ENCODE measurements at places on chromosomes 6 and 20.

GRCh38 chr6:14108571-14109410 lies 8.8 kb upstream of the CD83 start:
- no peak overlapping the region for H3K4me3 ChIP-seq
- no peak for DNase-seq
- no peaks in the 10 kb centered on the region for H3K36me3 ChIP-seq
- H3K27me3 ChIP-seq, result peaks cover 9% of the 10 kb centered on the region
- peaks cover 9% of the 10 kb centered on the region for H3K4me1 ChIP-seq

DNA sequence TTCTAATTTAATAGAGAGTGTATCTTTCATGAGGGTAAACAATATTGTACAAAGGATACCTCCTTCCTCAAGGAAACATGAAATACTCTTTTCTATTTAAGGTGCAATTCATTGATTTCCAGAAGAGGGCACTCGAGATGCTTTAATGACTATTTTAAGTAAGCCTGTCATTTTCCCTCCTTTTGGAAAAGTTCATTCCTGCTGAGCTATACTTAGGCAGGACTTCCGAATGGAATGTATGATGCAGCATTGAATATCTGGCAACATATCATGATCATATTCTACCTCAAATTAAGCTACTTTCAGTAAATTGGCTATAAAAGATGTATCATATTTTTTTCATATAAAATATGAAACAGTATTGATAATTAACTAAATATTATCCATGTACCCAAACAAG lies 5.0 kb downstream of the DST start:
- no peak overlapping the region for H3K27ac ChIP-seq
- H3K27me3 ChIP-seq, result no peaks in the 10 kb centered on the region
- no peaks in the 10 kb centered on the region for H3K4me1 ChIP-seq
- DNase-seq, result no peak
- H3K4me3 ChIP-seq, result no peak overlapping the region
- no peaks in the 10 kb centered on the region for H3K36me3 ChIP-seq

GRCh38 chr6:15948930-15949900 lies 179.7 kb upstream of the MYLIP start:
- no peaks in the 10 kb centered on the region for H3K36me3 ChIP-seq
- no peaks in the 10 kb centered on the region for H3K27me3 ChIP-seq
- H3K27ac ChIP-seq, result no peak overlapping the region

DNA sequence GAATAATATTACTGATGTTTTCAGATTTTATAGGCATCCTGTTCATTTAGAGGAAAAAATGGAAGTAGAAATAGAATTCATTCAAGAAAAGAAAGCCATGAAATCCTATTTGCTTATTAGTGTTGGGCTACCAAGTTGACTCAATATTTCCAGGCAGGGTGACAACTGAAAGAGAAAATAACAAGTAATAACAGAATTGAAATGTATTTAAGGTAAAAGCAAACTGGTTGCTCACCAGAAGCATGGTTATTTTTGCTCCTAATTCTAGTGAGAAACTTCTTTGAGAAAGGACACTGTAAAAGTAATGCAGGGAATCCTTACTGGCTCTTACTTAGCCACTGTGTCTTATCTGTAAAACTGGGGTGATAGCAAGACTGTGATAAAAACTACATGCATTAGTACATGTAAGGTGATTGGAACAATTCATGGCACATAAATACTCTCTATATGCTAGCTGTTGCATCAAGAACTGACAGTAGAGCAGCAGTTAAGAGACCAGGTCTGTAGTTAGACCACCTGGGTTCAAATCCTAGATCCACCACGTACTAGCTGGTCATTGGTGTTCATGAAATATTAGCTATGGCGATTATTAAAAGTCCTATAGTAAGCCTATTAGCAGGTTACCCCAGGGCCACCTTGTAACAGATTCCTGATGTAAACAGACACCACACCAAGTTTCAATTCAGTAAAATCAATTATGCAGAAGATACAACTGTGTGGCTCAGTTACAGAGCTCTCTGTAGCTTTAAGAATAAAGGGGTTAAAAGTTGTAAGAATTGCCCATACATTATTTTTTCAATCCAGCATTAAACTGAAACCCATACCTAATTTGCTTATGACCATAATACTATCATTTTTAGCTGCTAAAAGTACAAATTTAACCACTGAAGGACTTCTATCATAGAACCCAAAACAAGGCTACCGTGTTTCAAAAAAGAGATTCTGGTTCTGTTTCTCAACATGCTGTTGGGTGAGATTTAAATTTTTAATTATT lies 159.2 kb upstream of the COL21A1 start:
- H3K36me3 ChIP-seq, result no peaks in the 10 kb centered on the region
- no peak overlapping the region for H3K4me3 ChIP-seq
- H3K27ac ChIP-seq, result no peak overlapping the region
- H3K4me1 ChIP-seq, result no peaks in the 10 kb centered on the region
- DNase-seq, result no peak
- H3K27me3 ChIP-seq, result no peaks in the 10 kb centered on the region

GRCh38 chr6:163897030-163897429 lies 482.5 kb downstream of the QKI start:
- DNase-seq, result no peak
- H3K27ac ChIP-seq, result no peak overlapping the region
- H3K36me3 ChIP-seq, result no peaks in the 10 kb centered on the region
- H3K27me3 ChIP-seq, result no peaks in the 10 kb centered on the region
- H3K4me1 ChIP-seq, result no peaks in the 10 kb centered on the region

GRCh38 chr20:3128275-3128984 lies 31.2 kb downstream of the FASTKD5 start:
- H3K4me1 ChIP-seq, result peaks cover 2% of the 10 kb centered on the region
- no peak overlapping the region for H3K4me3 ChIP-seq
- no peaks in the 10 kb centered on the region for H3K27me3 ChIP-seq
- H3K27ac ChIP-seq, result no peak overlapping the region
- no peaks in the 10 kb centered on the region for H3K36me3 ChIP-seq

DNA sequence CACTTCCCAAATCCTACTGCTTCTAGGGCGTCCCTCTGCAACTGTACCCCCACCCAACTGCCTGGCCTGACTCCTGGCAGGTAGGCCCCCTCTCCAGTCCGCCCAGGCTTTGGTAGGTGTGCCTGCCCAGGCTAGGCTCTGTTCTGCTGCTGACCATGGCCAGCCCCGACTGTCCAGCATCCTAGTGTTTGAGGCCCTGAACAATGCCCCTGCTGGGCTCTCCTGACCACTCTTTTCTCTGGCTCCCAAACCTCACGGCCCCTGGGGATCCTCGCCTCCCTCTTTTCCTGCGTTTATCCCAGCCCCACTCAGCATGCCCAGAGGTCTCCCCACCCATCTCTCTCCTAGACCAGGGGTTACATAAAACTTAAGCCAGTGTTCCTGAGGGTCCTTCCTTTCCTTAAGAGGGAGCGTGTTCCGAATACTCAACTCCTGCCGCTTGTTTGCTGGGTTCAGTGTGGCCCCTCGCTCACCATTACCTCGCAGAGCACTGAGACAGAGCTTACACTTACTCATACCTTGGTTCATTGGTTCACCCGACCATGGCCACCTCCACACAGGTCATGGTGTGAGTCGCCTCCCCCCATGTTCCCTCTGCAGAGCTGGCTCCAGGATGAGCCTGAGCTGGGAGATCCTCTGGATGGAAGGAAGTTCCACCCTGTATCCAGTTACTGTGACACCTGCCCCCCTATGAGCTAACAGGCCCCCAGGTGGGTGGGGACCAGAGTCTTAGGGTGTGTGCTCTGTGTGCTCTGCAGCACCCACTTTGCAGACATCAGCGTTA lies 21.0 kb upstream of the MYT1 start:
- H3K27me3 ChIP-seq, result no peaks in the 10 kb centered on the region
- no peaks in the 10 kb centered on the region for H3K36me3 ChIP-seq
- DNase-seq, result no peak
- H3K4me1 ChIP-seq, result no peaks in the 10 kb centered on the region

DNA sequence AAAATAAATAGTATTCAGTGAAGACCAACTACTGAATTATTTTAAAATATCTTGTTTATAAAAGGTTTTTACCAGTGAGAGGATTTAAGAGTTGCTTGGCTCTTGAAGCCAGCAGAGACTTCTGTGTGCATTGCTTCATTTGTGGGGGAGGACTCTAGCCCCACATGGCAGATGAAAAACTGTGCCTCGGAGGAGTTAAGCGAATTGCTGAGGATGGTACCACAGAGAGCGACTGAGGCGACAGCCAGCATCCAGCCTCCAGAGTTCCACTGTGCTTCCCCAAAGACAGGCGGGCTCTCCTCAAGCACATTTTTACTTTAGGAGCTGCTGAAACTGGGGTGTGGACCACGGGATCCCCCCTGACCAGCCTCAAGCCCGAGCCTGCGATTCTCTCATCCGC lies 80.7 kb downstream of the THBS2 start:
- no peaks in the 10 kb centered on the region for H3K27me3 ChIP-seq
- H3K4me1 ChIP-seq, result no peaks in the 10 kb centered on the region
- H3K36me3 ChIP-seq, result no peaks in the 10 kb centered on the region
- no peak overlapping the region for H3K27ac ChIP-seq
- no peak for DNase-seq

DNA sequence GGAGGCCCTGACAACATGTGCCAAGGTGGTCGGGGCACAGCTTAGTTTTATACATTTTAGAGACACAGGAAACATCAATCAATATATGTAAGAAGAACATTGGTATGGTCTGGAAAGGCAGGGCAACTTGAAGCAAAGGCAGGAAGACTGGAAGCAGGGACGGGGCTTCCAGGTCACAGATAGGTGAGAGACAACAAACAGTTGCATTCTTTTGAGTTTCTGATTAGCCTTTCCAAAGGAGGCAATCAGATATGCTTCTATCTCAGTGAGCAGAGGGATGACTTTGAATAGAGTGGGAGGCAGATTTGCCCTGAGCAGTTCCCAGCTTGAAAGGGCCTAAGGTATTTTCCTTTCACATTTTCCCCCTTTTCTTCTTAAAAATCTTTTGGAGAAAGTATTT lies 311.0 kb upstream of the RGS17 start:
- no peaks in the 10 kb centered on the region for H3K27me3 ChIP-seq
- H3K36me3 ChIP-seq, result no peaks in the 10 kb centered on the region
- H3K4me1 ChIP-seq, result no peaks in the 10 kb centered on the region
- no peak overlapping the region for H3K4me3 ChIP-seq

- H3K4me3 ChIP-seq, result no peak overlapping the region
- no peak overlapping the region for H3K27ac ChIP-seq
- peaks cover 4% of the 10 kb centered on the region for H3K4me1 ChIP-seq
Observed at GRCh38 chr6:155193526-155193925, 70.3 kb upstream of the CLDN20 start.

DNA sequence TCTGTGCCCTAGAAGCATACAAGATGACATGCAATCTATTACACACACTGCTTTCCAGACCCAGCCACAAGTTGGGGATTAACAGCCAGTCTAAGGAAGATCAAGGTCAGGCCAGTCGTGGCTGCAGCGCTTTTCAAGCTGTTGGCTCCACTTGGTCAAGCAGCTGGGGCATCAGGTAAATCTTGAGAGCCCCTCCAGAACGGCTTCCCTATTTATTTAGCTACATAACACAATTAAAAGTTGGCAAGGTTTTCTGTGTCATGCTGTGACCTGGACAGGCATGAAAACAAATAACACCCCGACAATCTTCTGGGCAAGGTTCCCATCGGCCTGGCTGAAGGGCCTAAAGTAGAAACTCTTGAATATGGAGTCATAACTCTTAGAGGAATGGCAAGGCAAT lies 524.3 kb downstream of the PRKN start:
- H3K36me3 ChIP-seq, result no peaks in the 10 kb centered on the region
- H3K27me3 ChIP-seq, result no peaks in the 10 kb centered on the region
- no peaks in the 10 kb centered on the region for H3K4me1 ChIP-seq
- no peak for DNase-seq
- H3K4me3 ChIP-seq, result no peak overlapping the region
- H3K27ac ChIP-seq, result no peak overlapping the region

DNA sequence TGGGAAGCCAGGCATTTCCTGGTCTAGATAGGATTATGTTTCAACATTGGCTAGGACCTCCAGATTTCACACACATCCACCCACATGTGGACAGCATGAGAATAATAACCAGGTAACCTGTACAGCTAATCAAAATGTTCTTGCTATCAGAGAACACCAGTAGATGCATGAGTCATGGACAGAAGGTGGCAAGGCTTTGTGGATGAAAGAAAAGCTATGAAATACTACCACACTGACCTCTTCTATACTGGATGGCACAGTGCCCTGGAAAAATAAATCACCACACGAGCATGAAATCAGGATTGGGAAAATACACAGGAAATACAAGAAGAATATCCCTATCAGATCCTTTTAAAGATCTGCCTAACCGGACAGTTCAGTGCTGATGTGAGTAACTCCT lies 113.0 kb downstream of the GMDS start:
- no peak for DNase-seq
- no peak overlapping the region for H3K27ac ChIP-seq
- H3K36me3 ChIP-seq, result no peaks in the 10 kb centered on the region
- H3K4me1 ChIP-seq, result peaks cover 6% of the 10 kb centered on the region
- H3K4me3 ChIP-seq, result no peak overlapping the region
- no peaks in the 10 kb centered on the region for H3K27me3 ChIP-seq

DNA sequence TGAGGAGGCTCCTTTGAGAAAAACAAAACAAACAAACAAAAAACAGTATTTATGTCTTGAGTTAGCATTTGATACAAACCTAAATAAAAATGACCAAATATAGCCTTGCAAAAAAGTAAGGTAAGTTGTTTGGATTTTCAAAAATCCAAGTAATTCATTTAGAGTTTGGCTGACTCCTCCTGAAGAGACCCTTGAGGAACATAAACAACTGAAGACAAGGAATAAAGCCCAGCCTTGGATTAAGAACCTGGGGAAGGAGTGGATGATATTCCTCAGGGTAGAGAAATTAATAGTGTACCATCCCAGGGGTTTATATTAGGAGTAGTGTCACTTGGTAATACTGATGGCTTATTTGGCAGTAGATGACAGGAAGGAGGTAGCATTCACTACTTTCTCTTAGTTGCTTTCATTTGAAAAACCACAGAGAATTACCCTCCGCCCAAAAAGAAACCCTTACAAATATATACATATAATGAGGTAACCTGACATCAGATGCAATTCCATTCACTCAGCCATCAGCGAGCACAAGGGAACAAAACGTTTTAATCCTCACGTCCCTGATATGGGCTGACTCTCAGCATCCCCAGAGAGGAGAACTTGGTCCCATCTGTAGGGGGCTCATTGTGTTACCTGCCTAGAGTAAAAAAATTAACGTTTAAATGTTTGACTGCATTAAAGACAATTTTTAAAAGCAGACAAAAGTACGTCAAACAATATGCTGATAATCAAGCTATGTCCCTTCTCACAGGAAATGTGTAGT lies 57.0 kb downstream of the SOBP start:
- no peak overlapping the region for H3K4me3 ChIP-seq
- no peak overlapping the region for H3K27ac ChIP-seq
- H3K4me1 ChIP-seq, result no peaks in the 10 kb centered on the region
- H3K27me3 ChIP-seq, result peaks cover 2% of the 10 kb centered on the region
- no peak for DNase-seq
